ENCODE measurements at places on chromosomes 13 and 19.

GRCh38 chr19:18489627-18490184, 32.2 kb downstream of the ELL start:
- DNase-seq: no peak

DNA sequence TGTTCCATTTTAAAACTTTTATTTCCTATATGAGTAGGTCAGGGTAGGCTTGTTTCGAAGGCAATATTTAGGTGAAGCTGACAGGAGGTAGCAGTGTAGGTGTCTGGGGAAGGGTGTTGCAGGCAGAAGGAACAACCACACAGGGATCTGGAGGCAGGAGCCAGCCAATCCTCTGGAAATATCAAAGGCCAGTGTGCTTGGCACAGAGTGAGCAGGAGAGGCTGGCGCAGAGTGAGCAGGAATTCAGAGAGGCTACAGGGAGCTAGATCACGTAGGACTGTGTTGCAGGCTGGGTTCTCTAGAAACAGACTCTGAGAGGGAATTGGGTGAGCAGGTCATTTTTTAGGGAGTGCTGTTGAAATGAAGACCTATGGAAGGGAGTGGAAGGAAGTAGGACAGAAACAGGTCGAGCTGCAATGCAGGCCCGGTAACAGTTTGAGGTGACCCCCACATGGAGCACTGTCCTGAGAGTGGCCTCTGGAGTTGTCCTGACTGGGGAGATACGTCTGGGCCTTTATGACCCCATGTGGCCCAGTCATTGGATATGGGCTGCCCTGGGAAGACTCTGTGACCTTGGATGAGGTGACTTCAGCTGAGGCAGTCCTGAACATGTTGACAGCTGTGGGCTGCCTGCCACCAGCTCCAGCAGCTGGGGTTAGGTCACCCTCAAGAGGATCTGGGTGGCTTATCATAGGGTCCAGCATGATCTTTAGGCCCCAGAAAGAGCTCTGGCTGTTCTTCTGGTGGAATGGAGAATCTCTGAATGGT, 51.7 kb downstream of the ERCC5 start:
- DNase-seq: no peak

DNA sequence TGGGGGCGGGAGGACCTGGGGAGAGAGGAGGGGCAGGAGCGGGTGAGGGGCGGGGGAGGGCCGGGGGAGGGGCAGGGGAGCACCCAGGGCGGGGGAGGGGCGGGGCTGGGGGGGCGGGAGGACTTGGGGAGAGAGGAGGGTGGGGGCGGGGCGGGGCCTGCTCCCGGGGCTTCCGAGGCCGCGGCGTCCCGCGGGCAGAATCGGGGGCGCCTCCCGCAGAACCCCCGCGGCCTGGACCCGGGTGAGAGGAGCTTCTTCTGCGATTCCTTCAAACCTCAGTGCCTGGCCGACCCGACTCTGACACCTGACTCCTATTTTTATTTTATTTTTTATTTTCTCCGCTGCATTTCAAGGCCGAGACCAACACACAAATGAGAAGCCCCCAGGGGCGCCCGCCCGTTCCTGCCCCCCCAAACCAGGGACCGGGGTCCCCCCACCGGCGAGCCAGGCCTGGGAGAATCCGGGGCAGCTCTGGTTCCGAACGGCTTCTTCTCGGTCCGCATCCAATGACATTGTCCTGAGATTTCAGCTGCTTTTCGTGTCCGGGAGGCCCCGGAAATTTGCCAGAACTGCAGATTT, 470 bp upstream of the GRTP1 start:
- no peak for DNase-seq

GRCh38 chr19:18109341-18109732, 11.8 kb downstream of the MAST3 start:
- no peak for DNase-seq

DNA sequence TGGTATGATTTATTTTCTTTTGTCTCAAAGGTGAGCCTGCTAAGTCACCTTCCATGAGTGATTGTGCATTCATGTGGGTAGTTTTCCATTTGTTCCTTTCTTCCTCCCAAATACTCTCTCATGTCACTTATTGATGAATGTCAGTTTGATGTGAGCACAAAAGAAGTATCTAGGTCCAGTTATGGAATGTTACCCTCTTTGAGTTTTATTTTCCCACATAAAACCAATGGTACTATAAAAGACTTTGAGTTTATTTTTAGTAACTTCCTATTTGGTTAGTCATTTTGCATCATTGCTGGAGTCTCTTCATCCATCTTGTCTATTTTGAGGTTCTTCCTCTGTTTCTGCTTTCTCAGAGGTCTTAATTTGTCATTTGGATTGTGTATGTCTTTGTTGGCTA, 321.3 kb downstream of the GPC6 start:
- DNase-seq: no peak

DNA sequence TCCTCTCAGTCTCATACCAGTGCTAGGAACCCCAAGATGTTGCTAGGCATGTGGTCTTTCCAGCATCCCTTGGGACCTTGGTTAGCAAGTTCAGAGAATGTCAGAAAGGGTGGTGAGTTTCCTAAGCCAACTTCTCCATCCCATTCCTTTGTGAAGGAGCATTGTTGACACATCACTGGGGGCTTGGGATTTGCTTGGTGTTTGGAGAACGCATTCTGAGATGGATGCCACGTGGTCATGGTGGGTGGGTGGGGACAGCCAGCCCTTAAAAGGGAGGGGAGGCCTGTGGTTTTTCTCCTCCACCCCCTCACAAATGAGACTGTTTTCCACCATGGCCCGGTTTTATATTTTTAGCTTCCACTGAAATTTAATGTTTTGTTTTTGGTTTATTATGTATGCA, 83.3 kb upstream of the ZNF536 start:
- no peak for DNase-seq

DNA sequence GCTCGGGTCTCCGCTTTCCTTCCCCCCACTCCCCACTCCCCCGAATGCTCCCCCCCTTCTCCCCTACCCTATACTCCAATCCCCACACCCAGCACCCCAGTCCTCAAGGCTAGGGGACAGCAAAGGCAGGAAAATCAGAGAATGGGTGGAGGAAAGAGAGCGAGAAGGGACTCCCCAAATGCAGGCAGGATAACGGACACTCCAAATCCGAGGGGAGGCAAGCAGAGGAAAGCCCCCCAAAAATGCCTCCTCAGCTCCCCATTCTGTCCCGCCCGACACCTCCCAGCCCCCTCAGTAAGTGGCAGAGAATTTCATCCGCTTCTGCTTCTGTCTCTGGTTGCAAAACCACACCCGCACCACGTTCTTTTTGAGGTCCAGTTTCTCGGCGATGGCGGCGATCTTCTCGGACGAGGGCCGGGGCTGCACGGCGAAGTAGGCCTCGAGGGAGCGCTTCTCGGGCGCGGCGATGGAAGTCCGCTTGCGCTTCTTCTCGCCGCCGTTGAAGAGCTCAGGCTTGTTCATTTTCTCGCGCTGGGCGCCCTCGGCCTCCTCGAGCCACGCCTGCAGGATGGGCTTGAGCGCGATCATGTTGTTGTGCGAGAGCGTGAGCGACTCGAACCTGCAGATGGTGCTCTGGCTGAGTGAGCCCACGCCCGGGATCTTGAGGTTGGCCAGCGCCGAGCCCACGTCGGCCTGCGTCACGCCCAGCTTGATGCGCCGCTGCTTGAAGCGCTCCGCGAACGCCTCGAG, 2.1 kb downstream of the POU4F1 start:
- DNase-seq: no peak

DNA sequence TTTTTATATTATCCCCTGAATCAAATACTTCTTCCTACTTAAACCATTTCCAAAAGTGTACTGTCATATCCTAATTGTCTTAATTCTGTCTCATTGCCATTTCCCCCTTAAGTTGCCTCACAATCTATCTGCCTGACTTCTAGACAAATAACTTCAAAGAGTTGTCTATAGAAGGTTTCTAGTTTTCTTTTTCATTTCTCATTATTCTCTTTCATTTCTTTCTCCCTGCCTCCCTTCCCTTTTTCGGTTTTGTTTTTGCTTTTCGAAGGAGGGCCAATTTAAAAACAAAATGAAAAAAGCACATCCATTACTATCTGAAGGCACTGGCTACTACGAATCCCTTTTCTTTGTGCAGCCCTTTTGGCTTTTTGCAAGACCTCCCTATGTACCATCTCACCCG, 367.2 kb downstream of the DNAJC15 start:
- no peak for DNase-seq

Measured in cardiac fibroblast (primary cell).